Natural killer cell treated with Interleukin-12 subunit alpha and Interleukin-12 subunit beta and Interleukin-15 and Interleukin-18, amount 100 ng/mL, for 72 hours (primary cell): ENCODE measurements at places on chromosomes 4 and X.

DNA sequence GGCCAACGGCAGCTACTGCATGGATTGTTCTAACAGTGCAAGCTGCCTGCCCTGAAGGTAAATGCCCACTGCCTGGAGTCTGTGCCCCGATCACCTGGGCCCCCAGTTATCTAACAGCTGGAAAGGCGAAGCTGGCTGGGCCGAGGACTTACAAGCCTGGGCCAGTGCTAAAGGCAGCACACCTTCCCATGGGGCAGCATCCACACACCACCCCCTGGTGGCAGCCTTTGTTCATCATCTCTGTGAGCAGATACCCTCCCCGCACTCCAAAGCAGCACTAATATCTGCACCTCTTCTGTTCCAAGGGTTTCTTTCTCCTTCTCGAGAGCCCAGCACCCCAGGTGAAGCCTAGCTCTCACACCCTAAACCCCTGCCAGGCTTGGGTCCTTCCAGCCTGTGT lies 7.6 kb downstream of the SLC2A9 start:
- no peak overlapping the region for H3K27ac ChIP-seq
- no peak overlapping the region for H3K4me3 ChIP-seq
- no peaks in the 10 kb centered on the region for H3K27me3 ChIP-seq
- no peaks in the 10 kb centered on the region for H3K36me3 ChIP-seq

DNA sequence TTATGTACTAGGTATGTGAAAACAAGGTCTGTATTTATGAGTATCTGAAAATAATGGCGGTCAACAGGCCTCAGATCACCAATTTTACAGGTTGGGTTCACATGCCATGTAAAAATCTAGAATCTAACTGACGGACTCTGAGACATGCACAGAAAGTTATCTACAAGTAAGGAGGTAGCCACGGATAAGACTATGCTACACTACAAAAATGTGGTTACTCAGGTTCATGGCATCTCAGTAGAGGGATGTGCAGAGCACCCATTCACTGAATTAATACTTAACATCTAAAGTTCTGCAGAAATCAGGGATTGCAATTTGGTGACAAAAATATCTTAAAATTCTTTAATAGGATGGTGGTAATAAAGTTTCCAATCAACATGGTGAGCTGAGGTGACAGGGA lies 155.9 kb downstream of the APBB2 start:
- no peak overlapping the region for H3K4me3 ChIP-seq
- H3K27me3 ChIP-seq: no peaks in the 10 kb centered on the region
- no peaks in the 10 kb centered on the region for H3K36me3 ChIP-seq
- no peaks in the 10 kb centered on the region for H3K4me1 ChIP-seq

DNA sequence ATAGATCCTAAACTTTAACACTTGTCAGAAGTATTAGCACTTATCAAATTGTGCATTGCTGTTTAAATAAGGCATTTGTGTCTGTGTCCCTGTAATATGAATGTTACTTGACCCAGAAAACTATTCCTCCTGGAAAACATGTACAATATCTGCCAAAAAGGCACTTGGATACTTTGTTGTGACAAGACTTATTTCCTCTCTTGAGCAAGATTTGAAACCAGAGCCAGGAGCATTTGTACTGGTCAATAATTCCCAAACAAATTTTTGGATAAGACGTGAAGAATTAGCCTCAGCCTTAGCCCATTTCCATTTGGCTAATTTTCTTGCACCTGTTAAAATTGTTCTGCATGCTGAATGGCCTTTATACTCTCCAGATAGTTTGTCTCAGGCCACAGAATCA lies 176.3 kb upstream of the GK2 start:
- no peak overlapping the region for H3K27ac ChIP-seq
- H3K4me3 ChIP-seq: no peak overlapping the region
- H3K4me1 ChIP-seq: no peaks in the 10 kb centered on the region
- H3K27me3 ChIP-seq: no peaks in the 10 kb centered on the region

- no peaks in the 10 kb centered on the region for H3K36me3 ChIP-seq
- no peak overlapping the region for H3K4me3 ChIP-seq
- peaks cover 9% of the 10 kb centered on the region for H3K27me3 ChIP-seq
- no peaks in the 10 kb centered on the region for H3K4me1 ChIP-seq
- DNase-seq: no peak
- no peak overlapping the region for H3K27ac ChIP-seq
These were observed 87.3 kb upstream of the ZNF81 start for GRCh38 chrX:47749185-47749967.

- no peaks in the 10 kb centered on the region for H3K4me1 ChIP-seq
- no peak for DNase-seq
- H3K27ac ChIP-seq: no peak overlapping the region
- H3K27me3 ChIP-seq: peaks cover 3% of the 10 kb centered on the region
- H3K4me3 ChIP-seq: no peak overlapping the region
These were observed 21.1 kb upstream of the PAPSS1 start for GRCh38 chr4:107740950-107741701.

- DNase-seq: no peak
- peak overlapping the region; percentile 24 for H3K4me3 ChIP-seq
- peaks cover 62% of the 10 kb centered on the region for H3K4me1 ChIP-seq
- H3K27me3 ChIP-seq: no peaks in the 10 kb centered on the region
- peaks cover 50% of the 10 kb centered on the region for H3K36me3 ChIP-seq
These were observed 192.9 kb upstream of the RBPJ start for GRCh38 chr4:26127851-26128337.

- H3K4me3 ChIP-seq: no peak overlapping the region
- H3K27me3 ChIP-seq: no peaks in the 10 kb centered on the region
- no peak for DNase-seq
- H3K27ac ChIP-seq: no peak overlapping the region
- no peaks in the 10 kb centered on the region for H3K4me1 ChIP-seq
These were observed 116.5 kb upstream of the IQCM start for GRCh38 chr4:149932188-149932587.

- no peaks in the 10 kb centered on the region for H3K4me1 ChIP-seq
- no peak overlapping the region for H3K27ac ChIP-seq
- DNase-seq: no peak
- no peaks in the 10 kb centered on the region for H3K27me3 ChIP-seq
- no peak overlapping the region for H3K4me3 ChIP-seq
These were observed 260.0 kb downstream of the PACRGL start for GRCh38 chr4:20960291-20960690.

GRCh38 chrX:101206471-101206870 lies 13.1 kb upstream of the DRP2 start:
- H3K4me1 ChIP-seq: peaks cover 8% of the 10 kb centered on the region
- H3K4me3 ChIP-seq: no peak overlapping the region
- no peak overlapping the region for H3K27ac ChIP-seq
- no peaks in the 10 kb centered on the region for H3K27me3 ChIP-seq
- DNase-seq: no peak

GRCh38 chr4:102580463-102580842 lies 79.3 kb downstream of the NFKB1 start:
- H3K36me3 ChIP-seq: peaks cover 51% of the 10 kb centered on the region
- H3K4me3 ChIP-seq: peak overlapping the region; percentile 36
- no peaks in the 10 kb centered on the region for H3K27me3 ChIP-seq
- H3K4me1 ChIP-seq: peaks cover 34% of the 10 kb centered on the region
- no peak for DNase-seq

DNA sequence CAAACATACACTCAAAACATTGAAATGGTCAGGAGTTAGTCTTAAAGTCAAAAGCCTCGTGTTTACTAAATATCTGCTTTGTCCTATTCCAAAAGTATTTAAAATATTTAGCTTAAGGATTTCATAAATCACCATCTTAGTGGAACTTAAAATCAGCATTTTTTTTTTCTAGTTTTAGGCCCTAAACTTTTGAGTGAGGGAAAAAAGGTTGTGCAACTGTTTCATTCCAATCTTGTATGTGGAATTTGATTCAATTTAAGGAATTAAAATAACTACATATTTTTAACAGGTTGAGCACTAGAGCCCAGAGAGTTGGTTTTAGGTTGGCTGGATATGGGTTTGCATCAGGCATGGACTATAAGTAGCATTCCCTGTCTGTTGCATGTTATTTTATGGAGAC lies 35.7 kb upstream of the ANK2 start:
- H3K27me3 ChIP-seq: no peaks in the 10 kb centered on the region
- H3K36me3 ChIP-seq: no peaks in the 10 kb centered on the region

- no peak overlapping the region for H3K27ac ChIP-seq
- no peak for DNase-seq
- H3K36me3 ChIP-seq: no peaks in the 10 kb centered on the region
- H3K4me1 ChIP-seq: peaks cover 5% of the 10 kb centered on the region
These were observed 3.2 kb downstream of the UNC5C start for GRCh38 chr4:95545546-95545945.

DNA sequence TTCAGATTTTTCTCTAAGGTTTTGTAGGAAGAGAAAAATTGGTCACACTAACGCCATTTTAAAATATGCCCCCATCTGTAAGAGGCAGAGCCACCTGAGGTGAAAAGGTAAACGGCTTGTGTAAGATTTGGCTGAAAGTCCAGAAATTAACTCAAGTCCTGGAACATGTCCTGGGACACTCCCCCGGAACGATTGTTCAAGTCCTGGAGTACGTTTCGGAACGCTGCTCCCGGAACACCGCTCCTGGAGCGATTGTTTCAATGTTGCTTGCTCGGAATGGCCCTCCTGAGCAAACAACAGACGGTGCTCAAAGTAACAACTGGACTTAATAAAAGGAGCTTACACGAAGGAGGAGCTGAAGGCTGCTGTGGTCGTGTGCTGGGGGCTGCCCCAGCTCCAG lies 796.5 kb upstream of the SLIT2 start:
- H3K27me3 ChIP-seq: no peaks in the 10 kb centered on the region
- H3K36me3 ChIP-seq: peaks cover 6% of the 10 kb centered on the region
- no peak overlapping the region for H3K27ac ChIP-seq
- H3K4me1 ChIP-seq: no peaks in the 10 kb centered on the region

- peak; percentile 72 for DNase-seq
- peaks cover 23% of the 10 kb centered on the region for H3K27me3 ChIP-seq
These were observed 98.2 kb upstream of the PRKX start for GRCh38 chrX:3811331-3812311.

DNA sequence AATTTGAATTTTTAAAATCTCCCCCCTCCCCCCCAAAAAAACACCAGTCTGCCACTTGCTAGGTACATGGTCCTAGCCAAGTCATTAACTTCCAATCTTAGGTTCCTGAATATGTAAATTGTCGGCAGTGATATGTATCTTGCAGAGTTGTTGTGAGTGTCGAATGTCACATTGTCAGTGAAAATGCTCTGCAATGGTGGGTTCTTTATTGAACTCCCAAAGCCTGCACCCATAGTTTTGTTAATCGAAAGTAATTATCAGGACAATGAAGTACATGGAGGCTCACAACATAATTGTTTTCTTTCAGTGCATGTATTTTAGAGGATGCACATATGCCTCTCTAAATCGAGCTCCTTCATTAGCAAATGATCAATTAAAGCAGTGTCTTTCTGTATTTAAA lies 185.6 kb upstream of the S100G start:
- H3K4me1 ChIP-seq: no peaks in the 10 kb centered on the region
- peaks cover 12% of the 10 kb centered on the region for H3K27me3 ChIP-seq
- no peak overlapping the region for H3K4me3 ChIP-seq
- no peaks in the 10 kb centered on the region for H3K36me3 ChIP-seq
- no peak overlapping the region for H3K27ac ChIP-seq

DNA sequence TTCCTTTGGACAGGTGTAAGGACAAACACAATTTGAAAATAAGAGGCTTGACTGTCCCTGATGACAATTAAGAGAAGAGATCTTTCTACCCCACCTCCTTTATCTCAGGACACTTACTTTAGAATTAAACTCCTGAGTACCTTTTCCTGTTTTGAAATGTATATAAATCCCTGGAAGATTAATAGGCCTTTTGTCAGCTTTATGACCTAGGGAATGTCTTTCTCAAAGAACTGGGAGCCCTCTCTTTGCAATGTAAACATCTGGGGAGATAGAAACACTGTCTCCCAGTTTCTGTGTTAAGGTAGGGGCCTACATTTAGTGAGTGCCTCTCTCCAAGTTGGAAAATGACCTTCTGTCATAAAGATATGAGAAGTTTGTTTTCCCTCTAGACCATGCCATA lies 31.7 kb downstream of the AGA start:
- DNase-seq: no peak
- H3K4me1 ChIP-seq: no peaks in the 10 kb centered on the region
- no peaks in the 10 kb centered on the region for H3K27me3 ChIP-seq
- no peak overlapping the region for H3K27ac ChIP-seq

DNA sequence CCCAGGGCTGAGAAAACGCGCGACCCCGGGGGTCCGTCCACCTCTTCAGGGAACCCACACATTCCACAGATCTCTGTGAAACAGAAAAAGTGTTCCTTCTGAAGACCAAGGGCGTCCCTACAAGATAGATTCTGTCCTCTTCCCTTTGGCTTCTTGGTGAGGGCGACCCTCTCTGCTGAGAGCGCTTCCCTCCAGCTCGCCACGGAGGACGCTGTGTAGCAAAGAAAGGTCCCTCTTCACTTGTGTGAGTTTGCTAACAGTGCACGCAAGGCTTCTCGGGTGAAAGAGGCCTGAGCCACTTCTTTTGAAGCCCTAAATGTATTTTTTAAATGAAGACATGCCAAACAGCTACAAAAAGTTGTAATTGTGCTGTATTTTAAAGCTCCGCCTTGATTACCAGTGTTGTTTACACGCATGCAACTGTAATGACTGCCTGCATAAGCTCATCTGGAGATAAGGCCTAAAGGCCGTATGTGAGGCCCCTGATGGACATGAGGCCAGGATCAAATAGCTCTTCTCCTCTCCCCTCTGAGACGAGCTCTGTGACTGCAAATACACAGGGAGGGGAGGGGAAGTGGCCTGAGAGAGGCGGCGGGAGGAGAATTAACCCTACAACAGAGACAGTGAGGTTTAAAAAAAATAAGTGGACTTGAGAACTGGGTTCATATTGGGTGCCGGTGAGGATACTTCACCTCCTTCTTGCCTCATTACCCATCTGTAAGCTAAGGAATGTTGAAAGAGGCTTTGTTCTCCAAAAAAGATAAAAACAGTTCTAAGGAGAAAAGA lies 95.5 kb downstream of the SOWAHB start:
- no peak for DNase-seq
- H3K27ac ChIP-seq: no peak overlapping the region
- H3K4me3 ChIP-seq: no peak overlapping the region
- H3K4me1 ChIP-seq: no peaks in the 10 kb centered on the region
- peaks cover 26% of the 10 kb centered on the region for H3K27me3 ChIP-seq

- DNase-seq: no peak
- H3K4me3 ChIP-seq: no peak overlapping the region
- H3K36me3 ChIP-seq: no peaks in the 10 kb centered on the region
- H3K27ac ChIP-seq: no peak overlapping the region
- no peaks in the 10 kb centered on the region for H3K4me1 ChIP-seq
These were observed 211.2 kb downstream of the COX18 start for GRCh38 chr4:72858328-72858727.

GRCh38 chr4:15992167-15992485 lies 29.2 kb upstream of the FGFBP2 start:
- no peaks in the 10 kb centered on the region for H3K36me3 ChIP-seq
- H3K4me1 ChIP-seq: peaks cover 18% of the 10 kb centered on the region
- H3K4me3 ChIP-seq: no peak overlapping the region
- no peak for DNase-seq

GRCh38 chrX:69197690-69198089 lies 32.4 kb upstream of the PJA1 start:
- H3K27ac ChIP-seq: no peak overlapping the region
- DNase-seq: no peak
- H3K27me3 ChIP-seq: peaks cover 2% of the 10 kb centered on the region
- no peaks in the 10 kb centered on the region for H3K4me1 ChIP-seq
- H3K4me3 ChIP-seq: no peak overlapping the region

- no peak for DNase-seq
- H3K27ac ChIP-seq: no peak overlapping the region
- no peaks in the 10 kb centered on the region for H3K4me1 ChIP-seq
- H3K4me3 ChIP-seq: no peak overlapping the region
- H3K27me3 ChIP-seq: no peaks in the 10 kb centered on the region
- H3K36me3 ChIP-seq: no peaks in the 10 kb centered on the region
These were observed 124.9 kb downstream of the IQCM start for GRCh38 chr4:149690726-149691125.
